BJ (cell line): ENCODE measurements at places on chromosomes 6 and 20.

GRCh38 chr6:41716516-41717391 is 18.7 kb downstream of the TFEB start:
- DNase-seq: no peak

DNA sequence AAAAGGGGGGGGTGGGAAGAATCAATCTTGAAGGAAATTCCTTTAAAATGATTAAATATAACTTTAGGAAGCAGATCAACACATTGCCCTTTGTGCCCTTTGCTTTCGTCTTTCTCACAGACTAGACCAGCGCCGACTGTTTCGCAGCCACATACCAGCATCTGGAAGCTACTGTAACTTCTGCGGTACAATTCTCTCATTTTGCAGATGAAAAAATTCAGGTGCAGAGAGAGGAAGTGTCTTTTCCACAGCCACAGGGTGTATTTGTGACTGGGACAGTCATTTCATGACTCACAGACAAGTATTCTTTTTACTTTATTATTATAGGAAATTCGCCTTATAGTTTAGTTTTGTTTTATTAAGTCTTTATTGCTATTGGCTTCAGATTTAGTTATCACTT is 84.2 kb downstream of the UST start:
- no peak for DNase-seq

DNA sequence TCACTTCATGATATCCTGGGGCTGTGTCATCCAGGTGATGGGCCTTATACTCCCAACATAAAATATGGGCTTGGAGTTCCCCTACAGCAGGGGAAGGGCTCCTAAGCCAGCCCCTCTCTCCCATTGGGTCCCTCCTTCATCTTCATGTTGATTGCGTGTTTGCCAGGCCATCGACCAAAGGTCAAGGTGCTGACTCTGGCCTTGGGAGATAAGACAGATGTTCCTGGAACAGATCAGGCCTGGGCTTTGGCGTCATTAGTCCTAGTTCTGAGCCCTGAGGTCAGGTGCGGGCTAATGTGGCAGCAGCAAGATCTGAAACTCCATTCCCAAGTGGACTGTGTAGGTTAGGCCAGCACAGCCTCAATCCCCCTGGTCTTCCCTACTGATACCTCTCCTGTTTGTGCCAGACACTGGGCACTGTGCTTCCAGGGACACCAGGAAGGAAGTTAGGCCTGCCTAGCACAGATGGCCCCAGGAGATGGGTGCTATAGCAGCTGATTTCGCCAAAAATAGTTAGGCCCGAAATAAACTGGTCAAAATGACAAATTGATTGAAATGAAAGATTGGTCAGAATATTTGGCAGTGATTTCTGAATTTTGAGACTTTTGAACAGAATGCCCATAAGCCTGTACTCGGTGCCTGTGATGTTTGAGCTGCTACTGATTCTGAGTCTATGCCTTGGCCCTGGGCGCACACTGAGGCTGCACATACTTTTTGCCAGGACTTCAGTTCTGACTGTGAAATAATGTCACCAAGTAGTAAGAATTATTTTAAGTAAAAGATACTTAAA is 28.8 kb downstream of the EPB41L1 start:
- DNase-seq: no peak

DNA sequence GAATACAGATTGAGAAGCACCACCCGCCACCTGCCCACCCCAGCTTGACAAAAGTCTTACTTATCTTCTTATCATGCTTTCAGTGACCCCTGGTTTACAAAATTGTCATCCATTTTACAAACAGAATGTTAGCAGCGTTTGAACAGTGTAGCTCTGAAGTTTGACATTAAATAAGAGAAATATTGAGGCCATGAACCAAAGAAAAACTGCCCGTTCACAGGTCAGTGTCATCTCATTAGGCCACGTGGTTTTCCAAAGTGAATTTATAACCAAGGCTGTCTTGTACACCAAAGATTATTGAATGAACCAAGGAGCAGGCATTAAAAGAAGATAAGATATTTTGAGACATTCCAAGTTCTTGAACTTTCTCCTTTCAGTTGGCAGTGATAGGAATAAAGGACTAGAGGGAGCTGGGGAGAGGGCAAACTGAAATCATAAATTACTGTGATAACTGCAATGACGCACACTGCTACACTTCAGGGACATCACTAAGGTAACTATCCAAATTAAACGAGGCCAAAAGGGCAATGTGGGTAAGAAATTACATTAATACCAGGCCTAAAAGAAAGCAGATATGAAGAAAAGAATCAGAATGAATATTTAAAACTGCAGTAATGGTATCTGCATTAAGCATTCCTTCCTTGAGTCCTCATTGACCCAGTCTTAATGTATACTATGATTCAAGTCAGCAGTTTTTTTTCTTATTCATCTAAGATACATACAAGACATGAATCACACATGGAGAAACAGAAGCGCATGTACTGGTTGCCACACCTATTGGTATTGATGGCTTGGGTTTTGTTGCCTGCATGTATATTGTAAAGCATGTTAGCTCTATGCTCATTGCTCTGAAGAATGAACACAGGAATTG is 159.8 kb upstream of the ARG1 start:
- DNase-seq: no peak

GRCh38 chr6:1437553-1438406 is 48.4 kb downstream of the FOXF2 start:
- DNase-seq: no peak

DNA sequence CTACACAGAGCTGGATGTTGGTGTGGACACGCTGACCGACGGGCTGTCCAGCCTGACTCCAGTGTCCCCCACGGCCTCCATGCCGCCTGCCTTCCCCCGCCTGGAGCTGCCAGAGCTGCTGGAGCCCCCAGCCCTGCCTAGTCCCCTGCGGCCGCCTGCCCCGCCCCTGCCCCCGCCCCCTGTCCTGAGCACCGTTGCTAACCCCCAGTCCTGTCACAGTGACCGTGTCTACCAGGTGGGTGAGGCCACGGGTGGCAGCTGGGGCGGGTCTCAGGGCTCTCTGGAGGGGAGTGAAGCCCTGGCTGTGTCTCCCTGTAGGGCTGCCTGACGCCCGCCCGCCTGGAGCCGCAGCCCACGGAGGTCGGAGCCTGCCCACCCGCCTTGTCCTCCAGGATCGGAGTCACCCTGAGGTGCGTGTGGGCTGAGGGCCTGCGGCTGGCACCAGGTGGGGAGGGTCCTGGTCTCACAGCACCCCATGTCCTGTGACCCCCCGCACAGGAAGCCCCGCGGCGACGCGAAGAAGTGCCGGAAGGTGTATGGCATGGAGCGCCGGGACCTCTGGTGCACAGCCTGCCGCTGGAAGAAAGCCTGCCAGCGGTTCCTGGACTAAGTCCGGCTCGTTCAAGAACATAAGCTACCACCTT is 2.9 kb downstream of the SLC2A4RG start:
- no peak for DNase-seq

DNA sequence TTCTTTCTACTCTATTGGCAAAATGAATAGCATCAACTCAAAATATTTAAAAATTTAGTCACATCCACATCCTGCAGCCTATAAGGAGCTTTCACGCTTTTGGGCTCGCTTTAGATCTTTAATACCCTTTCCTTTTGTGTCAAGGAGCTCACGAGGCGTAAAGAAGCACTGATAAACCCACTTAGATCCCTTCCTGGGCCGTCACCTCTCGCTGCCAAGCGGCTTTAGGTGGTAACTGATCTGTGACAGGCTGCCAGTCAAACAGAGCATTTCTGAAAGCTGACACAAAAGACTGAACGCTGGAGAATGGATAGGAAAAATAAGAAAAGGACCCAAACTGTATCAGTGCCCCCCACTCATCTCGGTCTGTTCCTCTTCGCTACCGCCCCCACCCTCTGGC is 385.7 kb upstream of the MMS22L start:
- no peak for DNase-seq

DNA sequence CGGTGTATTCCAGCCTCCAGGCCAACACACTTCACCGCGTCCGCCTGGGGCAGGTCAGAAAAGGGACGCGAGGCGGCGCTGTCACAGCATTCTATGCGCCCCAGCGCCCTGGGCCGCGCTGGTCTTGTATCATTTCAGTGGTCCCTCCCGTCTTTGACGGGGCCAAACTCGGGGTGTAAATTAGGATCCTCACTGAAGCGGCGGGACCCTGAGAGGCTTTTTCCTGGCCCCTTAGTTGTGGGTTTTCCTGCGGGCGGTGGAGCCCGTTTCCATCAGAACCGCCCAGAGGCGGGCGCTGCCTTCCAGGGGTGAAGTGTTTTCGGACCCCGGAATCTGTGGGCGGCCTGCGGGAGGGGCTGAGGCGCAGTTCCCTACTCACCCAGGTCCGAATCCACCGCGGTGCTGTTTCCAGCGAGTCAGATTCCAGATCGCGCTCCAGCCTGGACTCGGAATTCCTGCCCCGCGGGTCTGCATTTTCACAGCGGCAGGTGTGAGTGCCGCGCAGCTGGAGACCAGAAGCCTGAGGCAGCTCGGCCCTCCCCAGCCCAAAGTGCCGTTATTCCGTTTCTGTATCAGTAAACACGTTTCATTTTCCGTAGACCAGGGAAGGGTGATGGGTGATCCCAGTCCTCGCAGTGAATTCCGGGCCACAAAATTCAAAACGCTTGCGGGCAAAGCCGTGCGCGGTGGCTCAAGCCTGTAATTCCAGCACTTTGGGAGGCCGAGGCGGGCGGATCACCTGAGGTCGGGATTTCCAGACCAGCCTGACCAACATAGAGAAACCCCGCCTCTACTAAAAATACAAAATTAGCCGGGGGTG is 3.9 kb upstream of the MICB start:
- no peak for DNase-seq

GRCh38 chr6:157911278-157911677 is 70.4 kb upstream of the SYNJ2 start:
- DNase-seq: no peak

DNA sequence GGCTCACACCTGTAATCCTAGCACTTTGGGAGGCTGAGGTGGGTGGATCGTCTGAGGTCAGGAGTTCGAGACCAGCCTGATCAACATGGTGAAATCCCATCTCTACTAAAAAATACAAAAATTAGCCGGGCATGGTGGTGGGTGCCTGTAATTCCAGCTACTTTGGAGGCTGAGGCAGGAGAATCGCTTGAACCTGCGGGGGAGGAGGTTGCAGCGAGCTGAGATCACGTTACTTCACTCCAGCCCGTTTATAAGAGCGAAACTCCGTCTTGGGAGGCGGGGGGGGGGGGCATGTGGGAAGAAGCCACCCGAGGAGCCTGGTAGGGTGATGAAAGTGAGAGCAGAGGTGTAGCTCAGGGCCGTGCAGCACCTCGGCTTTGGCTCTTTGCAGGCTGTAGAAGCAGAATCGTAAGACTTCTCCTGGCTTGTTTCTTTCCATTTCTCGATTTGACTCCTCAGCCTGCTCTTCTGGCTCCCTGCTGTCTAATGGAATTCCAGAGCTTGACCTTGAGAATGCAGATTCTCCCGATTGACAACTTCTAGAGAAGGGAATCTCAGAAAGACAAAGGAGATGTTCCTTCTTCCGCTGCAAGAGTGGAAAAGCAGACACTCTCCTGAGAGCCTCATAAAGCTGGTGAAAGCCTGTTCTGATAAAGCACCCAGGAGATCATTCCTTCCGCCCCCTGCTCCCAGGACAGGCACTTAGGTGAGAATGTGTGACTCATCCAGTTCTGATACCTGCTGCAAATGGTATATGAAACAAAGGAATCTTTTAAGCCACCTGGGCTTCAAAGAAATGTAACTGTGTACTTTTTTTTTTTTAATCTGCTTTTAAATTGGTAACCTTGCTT is 26.0 kb upstream of the PPP1R16B start:
- DNase-seq: no peak

- no peak for DNase-seq
These were observed 20.4 kb upstream of the BMP2 start for GRCh38 chr20:6746901-6747609.

GRCh38 chr20:54025251-54025771 is 45.1 kb downstream of the BCAS1 start:
- DNase-seq: no peak

GRCh38 chr20:58718121-58718563 is 25.5 kb downstream of the NPEPL1 start:
- no peak for DNase-seq

GRCh38 chr6:96542702-96543101 is 20.2 kb upstream of the FHL5 start:
- DNase-seq: no peak

- no peak for DNase-seq
These were observed 63.2 kb downstream of the GJA1 start for GRCh38 chr6:121498481-121499276.

- no peak for DNase-seq
These were observed 59.3 kb downstream of the SHPRH start for GRCh38 chr6:145904868-145905267.

DNA sequence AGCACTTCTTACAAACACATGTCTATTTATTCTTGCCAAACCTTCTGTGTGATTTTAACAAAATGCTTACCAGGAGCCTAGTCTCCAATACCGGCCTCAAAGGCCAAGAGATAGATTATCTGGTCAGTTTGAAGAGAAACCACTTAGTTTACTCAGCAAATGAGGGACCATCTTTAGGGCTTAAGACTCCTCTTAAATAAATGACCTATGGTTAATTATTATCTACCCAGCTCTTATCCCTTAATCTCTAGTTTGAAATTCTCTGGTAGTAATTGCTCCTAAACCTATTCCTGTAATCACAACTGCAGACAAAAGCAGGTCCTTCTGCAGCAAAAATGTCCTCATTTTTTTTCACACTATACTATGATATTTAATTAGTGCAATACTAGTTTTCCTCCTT is 301.8 kb downstream of the KIF16B start:
- DNase-seq: no peak

DNA sequence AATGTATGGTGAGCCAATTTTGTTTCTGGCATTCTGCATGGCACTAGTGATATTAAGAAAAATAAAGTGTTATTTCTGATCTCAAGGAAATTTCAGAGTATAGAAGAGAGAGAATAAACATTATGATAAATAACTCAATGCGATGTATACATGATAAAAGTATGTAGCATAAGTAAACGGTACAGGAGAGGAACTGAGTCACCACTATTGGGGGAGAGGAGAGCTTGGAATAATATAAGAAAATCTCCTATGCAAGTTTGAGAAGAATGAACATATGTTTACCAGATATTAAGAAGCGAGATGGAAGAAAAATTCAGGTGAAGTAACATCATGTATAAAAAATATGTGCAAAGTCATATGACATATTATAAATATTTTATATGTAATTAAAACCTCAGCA is 1230.3 kb upstream of the CITED2 start:
- no peak for DNase-seq

GRCh38 chr6:81734500-81735150 is 17.9 kb downstream of the TENT5A start:
- DNase-seq: no peak

DNA sequence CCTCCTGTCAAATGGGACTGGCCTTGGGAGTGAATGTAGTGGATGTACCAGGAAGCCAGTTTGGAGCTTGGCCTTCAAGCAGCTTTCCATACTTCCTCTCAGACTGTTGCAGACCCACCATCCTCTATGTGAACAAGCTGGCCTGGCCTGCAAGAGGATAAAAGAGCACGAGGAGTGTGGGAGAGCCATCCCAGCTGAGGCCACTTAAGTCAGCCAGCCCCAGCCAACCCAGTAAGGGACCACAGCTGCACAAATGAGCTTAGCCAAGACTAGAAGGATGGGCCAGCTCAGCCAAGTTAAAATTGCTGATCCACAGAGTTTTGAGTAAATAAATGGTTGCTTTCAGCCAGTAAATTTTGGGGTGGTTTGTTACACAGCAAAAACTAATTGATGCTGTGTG is 156.9 kb upstream of the SOX4 start:
- no peak for DNase-seq
